Fibroblast of mammary gland (primary cell): ENCODE measurements at places on chromosomes 1 and 21.

DNA sequence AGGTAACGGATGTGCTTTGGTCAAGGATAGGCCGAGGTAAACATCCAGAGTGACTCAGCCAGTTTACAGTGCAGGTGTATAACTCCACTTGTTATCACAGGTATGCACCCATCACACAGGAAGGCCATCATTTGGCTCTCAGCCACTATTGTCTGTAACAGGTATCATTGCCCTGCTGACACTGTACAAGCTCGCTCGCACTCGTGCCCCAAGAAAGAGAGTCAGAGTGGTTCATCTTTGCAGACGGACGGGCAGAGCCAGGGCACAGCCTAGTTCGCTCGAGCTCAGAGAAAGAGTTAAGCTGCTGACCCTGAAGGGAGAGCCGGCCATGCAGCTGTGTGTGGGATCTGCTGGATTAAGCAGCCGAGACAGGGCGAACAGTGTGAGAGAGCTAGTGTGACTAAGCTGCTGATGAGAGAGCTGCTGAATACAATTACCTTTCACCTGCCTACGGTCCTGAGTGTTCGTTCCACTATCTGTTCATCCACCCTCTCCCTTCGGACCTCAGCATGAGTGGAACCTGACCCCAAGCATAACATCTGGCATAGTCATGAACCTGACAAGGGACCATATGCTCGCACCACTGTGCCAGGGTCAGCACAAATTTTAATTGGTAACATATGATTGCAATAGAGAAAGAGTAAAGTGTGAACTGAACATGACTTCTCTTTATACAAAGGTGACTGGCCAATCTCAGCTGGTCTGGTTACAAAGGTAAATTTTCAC, 27.0 kb upstream of the LYPD8 start:
- DNase-seq = no peak

GRCh38 chr1:152189657-152190442, 30.8 kb upstream of the RPTN start:
- peak; percentile 78 for DNase-seq

GRCh38 chr1:230084408-230085177, 17.6 kb downstream of the GALNT2 start:
- DNase-seq = peak; percentile 98

DNA sequence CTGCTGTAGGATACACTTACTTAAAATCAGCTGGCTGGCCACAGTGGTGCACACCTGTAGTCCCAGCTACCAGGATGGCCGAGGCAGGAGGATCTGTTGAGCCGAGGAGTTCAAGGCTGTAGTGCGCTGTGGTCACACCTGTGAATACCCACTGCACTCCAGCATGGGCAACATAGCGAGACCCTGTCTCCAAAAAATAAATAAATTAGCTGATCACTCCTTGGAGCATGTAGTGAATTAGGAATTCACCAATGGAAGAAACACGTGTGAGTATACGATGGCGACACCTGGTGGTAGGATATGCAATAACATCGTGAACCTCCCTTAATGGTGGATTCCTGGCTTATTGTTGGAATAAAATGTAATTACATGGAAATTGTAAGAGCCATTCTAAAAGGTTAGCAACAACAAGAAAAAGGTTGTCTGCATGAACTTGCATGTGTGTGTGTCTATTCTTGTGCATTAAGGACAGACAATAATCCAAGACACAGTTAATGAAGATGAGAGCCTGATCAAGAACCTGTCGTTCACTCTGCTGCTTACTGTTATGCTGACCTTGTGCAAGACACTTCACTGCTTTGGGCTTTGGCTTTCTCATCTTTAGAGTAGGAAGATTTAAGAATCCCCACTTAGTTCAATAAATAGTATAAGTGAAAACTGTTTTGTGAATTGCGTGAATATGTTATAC, 38.6 kb upstream of the COX20 start:
- DNase-seq = peak; percentile 71

- peak; percentile 49 for DNase-seq
These were observed 18.9 kb upstream of the BATF3 start for GRCh38 chr1:212718499-212718898.

DNA sequence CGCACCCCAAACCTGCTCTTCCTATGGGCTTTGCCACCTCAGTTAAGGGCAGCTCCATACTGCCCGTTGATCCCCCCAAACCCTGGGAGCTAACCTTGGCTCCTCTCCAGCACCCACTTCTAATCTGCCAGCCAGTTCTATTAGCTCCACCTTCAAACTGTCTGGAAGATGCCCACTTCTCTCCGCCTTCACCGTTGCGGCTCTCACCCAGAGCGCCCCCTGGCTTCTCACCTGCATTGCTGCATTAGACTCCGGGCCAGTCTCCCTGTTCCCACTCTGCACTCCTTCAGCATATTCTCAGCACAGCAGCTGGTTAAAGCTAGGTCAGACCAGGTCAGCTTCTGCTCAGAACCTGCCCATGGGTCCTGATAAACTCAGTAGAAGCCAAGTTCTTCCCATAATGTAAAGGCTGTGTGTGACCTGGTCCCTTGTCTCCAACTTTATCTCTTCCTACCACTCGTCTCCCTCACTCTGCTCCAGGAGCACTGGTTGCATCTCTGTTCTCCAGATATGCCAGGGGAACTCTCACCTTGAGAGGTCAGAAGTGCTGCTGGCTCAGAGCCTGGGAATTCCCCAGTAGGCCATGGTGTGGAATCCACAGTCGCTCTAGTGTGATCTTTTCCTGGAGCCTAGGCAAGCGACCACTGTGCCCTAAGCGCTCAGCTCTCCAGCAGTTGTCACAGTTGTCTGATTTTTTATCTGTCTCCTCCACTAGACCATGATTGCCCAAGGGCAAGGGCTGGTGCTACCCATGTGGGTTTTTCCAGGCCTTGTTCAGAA, 150.3 kb downstream of the HMGB4 start:
- peak; percentile 33 for DNase-seq

DNA sequence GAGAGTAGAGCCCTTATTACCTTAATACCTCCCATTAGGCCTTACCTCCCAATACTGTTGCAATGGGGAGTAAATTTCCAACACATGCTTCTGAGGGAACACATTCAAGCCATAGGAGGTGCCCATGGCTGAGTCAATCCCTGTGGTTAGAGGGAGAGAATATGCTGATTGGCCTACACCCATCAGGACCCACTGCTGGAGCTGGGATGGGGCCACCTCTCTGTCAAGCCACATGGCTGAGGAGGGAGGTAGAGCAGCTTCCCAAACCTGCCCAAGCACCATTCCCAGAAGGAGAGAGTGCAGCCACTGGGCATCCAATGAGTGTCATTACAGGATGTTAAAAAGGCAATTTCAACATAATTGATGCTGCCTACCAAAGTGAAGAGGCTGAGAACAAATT, 228.1 kb downstream of the C1orf94 start:
- no peak for DNase-seq

DNA sequence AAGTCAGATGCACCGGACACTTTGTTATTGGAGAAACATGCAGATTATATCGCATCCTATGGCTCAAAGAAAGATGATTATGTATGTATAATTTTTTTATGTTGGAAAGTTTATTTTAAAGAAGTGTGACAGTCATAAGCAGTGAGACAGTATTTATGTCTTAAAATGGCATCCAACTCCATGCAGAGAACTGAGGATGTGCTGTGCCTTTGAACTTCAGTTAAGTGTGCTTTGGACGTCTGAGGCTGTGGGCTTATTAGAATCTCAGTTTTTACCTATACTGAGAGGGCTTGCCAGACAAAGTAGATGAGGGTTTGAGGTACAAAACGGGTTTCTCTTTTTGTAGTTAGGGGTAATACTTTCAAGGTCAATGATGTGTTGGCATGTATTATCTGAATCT, 1.5 kb downstream of the RABGGTB start:
- no peak for DNase-seq

- no peak for DNase-seq
These were observed 94.5 kb downstream of the SYF2 start for GRCh38 chr1:25137521-25138395.

GRCh38 chr1:117596023-117596720, 9.7 kb upstream of the TENT5C start:
- no peak for DNase-seq

GRCh38 chr1:48967318-48967717, 190.6 kb upstream of the BEND5 start:
- no peak for DNase-seq

- DNase-seq = peak; percentile 42
These were observed 1.2 kb downstream of the LBR start for GRCh38 chr1:225426395-225427234.

DNA sequence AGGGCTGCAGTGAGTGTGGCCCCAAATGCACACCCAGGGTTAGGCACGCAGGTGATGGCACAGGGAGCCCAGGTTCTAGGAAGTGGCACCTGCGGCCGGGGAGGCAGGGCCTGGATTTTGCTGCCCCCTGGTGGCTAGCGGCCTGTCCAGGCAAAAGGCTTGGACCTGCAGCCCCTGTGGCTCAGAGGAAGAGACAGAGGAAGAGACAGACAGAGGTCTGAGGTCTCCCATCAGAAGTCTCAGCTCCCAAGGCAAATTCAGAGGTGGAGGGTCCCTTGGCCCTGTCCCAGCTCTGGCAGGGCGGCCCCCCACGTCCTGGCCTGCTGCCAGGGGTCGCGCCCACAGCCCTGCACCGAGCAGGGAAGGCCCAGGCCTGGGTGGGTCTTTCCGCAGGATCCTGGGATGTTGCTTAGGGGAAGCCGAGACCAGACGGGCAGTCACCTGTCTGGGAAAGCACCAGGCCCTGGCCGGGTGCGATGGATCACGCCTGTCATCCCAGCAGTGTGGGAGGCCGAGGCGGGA, 8.0 kb upstream of the TNFRSF14 start:
- DNase-seq = peak; percentile 57

GRCh38 chr1:19814244-19814661, 830 bp downstream of the RNF186 start:
- DNase-seq = no peak

- peak; percentile 31 for DNase-seq
These were observed 10.0 kb downstream of the NCF2 start for GRCh38 chr1:183580281-183580682.

DNA sequence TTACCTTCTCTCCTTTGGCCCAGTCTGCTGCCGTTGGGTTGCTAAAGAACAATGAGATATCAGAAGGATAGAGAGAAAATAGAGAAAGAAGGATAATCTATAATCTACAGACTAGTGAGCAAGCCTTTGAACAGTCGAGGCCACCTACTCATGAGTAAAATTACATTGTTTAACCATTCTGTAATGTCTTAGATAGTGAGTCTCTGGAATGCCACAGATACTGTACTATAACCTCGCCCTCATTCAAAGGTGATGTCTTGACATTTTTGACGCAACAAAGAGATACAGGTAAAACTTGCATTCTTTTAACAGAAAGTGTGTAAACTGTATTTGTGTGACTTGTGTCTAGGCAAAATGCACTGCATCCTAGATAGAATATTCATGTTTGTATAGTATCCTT, 77.9 kb downstream of the LAMC1 start:
- DNase-seq = no peak

DNA sequence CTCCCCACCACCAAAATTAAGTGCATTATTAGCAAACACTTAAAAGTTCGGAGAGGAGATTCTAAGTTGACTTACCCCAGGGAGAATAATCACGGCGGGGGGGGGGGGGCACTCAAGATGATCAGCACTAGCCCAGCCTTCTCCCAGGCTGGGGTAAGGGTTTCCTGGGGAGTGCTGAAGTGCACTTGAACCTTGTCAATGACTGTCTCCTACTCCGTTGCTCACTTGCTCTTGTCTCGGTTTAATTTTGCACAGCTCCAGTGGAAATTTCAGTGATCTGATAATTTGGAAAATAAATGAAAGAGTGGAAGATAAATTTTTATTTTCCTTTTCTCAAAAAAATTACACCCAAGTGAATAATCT, 59.2 kb downstream of the PBX1 start:
- DNase-seq = no peak

- peak; percentile 22 for DNase-seq
These were observed 841 bp downstream of the SNX27 start for GRCh38 chr1:151612501-151613281.

DNA sequence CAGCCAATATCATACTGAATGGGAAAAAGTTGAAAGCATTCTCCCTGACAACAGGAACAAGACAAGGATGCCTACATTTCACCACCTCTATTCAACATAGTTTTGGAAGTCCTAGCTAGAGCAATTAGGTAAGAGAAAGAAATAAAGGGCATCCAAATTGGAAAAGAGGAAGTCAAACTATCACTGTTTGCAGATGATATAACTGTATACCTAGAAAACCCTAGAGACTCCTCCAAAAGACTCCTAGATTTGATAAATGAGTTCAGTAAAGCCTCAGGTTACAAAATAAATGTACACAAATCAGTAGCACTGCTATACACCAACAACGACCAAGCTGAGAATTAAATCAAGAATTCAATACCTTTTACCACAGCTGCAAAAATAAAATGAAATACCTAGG, 171.3 kb upstream of the HP1BP3 start:
- DNase-seq = no peak

DNA sequence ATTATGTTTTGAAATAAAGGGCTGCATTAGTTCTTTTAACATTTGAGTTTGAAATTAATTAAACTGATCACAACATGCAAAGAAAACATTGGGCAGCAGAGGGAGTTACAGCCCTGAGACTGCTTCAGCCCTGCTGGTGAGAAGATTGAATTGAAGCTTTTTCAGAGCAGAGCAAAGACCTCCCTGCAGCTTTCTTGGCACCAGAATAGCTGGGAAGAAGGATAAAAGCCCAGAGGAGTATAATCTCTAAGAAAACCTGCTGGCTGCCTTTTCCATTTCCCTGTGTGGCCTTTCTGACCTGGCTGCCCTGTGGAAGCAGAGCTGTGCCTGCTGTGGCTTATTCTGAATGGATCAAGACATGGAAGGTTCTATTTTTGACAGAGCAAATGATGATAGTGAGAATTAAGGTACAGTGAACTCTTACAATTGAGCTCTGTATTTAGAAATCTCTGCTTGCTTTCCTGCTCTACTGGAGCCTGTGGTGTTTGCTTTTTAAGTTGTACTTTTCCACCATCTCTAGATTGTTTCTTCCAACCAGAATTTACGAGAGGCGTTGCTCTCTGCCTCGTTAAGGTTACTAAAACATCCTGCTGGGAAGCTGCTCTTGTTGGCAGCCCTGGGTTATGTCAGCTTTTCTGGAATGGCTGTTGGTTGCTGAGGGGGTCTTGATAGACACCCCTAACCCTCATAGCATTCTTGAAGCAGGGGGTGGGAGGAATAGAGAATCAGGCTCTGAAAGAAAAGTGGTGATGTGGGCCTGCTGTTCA, 9.9 kb downstream of the SNRPE start:
- DNase-seq = peak; percentile 80

- DNase-seq = peak; percentile 22
These were observed 135.7 kb upstream of the SLC45A1 start for GRCh38 chr1:8182034-8182761.

GRCh38 chr21:28063241-28064216, 929.1 kb downstream of the LTN1 start:
- DNase-seq = no peak

DNA sequence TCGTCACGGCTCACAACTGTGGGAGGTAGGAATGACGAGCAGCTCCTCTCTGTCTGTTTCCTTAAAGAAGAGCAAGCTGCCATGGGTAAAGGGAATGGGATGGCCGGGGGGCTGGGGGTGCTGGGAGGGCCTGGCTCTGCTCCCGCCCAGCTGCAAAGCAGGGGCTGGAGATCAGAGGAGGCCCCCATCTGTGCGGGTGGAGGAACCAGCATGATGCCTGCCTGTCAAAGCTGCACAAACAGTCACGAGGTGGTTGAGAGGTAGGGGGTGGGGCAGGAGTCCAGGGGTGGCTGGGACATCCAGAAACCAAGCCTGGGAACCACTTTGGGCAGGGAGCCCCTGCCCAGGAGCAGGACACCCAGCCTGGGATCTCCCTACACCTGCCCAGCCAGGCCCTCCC, 12.6 kb downstream of the SLC41A1 start:
- no peak for DNase-seq
